AG08396 (cell line): ENCODE measurements at places on chromosomes 5 and 9.
A peak's percentile ranks its signal among the peaks of the same experiment; 100 is the strongest.

DNA sequence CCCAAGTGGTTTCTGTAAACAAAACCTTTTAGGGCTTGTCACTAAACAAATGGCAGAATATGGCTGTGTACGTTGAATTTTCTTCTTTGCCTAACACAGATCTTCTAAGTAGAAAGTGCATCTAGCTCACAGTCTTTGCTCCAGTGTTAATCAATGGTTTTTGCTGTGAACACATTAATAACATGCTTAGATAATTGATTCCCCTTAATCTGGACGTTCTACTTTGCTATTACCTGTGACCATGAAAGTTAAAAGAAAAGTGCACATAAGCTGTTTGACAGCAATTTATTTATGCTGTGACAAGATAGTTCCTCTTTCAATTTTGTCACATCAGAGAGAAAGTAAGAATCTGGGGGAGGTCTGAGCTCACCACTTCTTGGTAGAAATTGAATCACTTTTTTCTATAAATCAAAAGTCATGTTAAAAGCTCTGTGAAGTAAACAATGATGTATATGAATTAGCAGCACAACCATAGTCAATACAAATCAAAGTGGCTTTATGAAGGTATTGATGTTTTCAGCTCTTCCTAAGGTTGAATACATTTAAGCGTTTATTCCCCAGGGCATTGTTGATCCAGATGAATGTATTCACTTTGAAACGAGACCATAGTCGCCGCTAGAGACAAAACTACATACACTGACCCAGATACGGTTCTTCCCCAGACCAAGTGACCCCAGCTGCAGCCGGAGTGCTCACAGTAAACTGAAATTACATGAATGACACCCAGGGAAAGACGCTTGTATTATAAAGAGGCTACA lies 174.6 kb upstream of the ZNF608 start:
- DNase-seq = no peak

GRCh38 chr9:129495620-129496472 lies 125.1 kb downstream of the C9orf50 start:
- peak; percentile 95 for DNase-seq

- DNase-seq = no peak
Measured at GRCh38 chr5:122442938-122443337, 130.9 kb downstream of the SNCAIP start.

DNA sequence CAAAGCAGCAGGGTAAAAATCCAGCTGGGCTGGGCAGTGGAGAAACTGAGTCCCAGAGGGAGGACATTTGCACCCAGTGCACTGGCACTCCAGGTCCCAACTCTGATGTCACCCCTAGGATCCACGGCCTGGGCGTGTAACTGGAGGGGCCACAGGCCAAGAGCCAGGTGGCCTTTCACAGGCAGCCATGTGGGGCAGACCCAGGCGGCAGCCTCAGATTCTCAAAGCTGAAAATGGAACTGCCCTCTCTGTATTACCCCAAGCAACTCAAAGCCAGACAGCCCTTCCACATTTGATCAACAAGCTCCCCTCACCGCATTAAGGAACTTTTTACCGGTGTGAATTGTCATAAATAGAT lies 46.7 kb downstream of the RASGEF1C start:
- DNase-seq = no peak

DNA sequence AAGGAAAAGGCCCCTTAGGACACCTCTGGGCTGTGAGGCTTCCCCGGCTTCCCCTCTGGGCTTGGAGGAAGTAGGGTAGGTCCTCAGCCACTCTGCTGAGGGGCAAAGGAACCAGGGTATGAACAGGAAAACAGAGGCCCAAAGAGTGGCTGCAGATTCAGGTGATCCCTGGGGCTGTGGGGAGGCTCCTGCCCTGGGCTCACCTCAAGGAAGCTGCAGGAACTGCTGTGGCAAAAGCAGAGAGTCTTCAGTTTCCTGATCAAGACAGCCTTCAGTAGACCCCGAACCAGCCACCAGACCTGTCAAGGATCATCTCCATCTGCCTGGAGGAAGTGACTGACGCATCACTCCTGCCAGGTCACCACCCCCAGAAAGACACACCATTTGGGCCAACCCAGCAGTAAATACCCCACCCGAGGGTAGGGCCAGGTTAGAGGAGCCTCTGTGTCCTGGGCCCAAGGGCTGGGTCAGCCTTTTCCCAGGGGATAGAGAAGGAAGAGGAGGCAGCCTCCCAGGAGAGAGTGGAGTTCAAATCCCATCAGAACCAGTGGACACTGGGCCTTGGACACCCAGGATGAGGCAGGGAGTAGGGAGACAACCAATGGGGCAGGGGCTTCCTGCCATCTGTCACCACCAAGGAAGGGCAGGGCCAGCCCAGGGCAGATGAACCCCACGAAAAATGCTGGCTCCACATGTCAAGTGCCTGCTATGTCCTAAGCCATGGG lies 5.8 kb upstream of the ST6GALNAC6 start:
- DNase-seq = no peak

GRCh38 chr5:123710031-123710430 lies 198.1 kb downstream of the CSNK1G3 start:
- no peak for DNase-seq

GRCh38 chr5:81961651-81962440 lies 10.0 kb upstream of the ATG10 start:
- no peak for DNase-seq

DNA sequence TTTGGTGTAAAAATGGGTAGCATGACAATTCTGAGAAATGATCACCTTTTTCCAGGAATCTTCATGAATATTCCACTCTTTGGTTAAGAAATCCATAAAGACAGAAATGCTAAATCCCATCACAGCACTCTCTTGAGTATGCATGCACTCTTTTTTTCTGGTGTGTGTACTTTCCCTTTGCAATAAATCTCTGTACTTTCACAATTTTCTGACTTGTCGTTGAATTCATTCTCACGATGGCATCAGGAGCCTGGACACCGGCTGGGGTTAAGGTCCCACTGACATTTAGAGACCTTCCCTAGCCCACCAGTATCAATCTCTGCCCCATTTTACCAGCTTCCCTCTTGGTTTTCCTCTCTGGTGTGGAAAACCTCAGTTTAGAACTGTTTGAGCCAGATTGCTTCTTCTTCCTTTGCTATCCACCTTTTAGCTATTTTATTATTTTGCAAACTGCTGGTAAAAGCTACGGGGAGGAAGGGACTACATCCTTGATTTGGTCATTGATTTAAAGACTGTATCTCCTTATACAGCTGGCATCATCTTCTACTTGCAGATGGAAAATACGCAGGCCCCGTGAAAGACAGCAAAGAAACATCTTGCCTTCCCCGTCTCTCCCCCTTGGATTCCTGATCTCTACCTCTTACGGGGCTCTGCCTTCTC lies 59.9 kb upstream of the ZFR start:
- DNase-seq = no peak

DNA sequence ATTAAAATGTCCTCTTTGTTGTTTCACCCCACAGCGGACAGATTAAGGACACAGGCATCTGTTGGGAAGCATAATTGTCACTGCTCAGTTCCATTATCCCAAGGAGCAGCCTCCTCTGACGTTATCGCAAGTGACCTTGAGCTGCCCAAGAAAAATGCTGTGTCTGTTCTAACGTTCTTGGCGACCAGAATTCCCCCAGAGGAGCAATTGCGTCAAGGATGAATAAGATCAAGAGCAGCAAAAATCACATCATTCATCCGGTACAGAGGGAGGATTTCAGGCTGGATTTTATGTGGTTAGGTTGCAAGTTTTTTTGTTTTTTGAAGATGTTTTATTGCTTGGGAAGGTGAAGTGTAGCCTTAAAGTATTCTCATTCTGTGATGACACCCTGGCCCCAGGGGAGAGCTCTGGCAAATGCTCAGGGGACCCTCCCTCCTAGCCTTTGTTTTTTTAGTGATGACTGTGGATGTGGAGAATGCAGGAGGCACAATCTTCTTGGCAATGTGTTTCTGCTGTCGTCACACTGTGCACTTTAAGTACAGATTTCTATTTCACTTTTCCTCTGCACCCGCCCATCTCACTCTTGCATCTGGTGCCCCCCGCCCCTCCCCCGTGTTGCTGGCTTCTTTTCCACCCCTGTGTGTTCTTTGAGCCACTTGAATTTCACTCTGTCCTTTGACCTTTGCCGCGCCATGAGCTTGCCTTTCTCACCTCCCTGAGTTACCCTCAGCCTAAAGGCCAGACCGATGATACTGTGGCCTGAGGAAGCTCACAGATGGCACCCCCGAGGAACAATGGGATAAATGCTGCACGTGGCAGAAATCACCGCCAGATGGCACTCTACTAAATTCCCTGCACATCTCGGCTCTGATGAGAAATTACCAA lies 308.5 kb downstream of the RAB3C start:
- peak; percentile 70 for DNase-seq

DNA sequence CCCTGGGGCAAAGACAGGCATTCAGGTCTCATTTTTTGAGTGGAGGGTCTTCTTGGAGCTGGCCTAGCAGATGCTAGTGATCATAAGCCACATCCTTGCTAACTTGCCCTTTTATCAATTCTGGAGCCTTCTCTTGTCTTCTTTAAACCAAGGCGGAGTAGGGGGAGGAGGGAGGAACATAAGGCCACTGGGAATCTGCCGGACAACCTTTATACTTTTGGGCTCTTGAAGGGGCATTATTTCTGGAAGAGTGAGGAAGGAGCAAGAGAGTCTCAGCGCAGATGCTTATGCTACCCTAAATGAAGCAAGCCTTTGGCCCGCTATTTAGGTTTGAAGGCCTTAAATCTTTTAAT lies 2.0 kb downstream of the TMEFF1 start:
- no peak for DNase-seq

DNA sequence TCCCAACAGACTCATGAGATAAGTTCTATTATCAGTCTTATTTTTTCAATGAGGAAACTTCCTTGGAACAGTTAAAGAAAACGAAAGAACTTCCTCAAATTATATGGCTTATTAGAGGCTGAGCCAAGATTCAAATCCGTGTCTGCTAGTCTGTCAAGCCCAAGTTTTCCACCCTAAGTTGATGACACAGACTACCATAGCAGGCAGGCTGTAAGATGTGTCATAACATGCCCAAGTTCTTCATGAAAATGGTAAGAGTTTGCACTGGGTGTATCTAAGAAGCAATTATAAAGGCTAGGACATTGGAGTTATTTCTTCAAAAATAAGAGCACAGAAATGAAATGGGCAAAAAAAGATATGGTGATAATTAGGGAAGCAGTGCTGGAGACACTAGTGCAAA lies 634.5 kb downstream of the BRINP1 start:
- DNase-seq = no peak

DNA sequence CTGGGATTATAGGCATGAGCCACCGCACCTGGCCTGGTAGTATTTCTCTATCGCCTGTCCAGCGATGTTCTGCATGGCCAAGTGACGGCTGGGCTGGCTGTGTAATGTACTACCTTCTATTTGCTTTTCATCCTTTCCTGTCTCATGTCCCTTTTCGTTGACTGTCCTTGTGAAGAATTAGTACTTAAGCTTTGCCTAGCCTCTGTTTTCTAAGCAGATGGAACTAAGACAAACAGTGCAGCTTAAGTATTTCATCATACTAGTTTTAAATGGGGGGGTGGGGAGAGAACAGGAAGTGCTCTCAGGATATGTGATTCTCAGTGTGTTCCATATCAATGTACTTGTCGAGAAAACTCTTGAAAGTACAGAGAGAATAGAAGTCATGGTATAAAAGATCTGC lies 31.7 kb upstream of the CCL21 start:
- DNase-seq = no peak

GRCh38 chr9:93107151-93107824 lies 11.3 kb downstream of the CARD19 start:
- DNase-seq = no peak

DNA sequence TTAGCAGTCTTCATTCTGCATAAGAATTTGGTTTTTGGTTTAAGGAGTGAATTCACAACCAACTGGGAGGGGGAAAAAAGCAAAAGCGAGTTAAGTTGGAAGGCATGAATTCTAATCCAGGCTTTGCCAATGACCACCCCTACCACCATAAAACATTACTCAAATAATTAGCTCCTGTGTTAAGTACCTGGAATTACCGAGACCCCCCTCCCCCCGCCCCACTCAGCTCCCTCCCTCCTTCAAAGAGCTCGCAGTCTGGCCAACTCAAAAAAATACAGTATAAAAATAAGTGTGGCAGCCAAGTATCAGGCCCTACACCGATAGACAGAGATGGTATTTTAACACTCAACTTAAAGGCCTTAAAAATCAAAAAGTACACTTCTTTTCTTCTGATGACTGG lies 492 bp downstream of the ATG12 start:
- no peak for DNase-seq

DNA sequence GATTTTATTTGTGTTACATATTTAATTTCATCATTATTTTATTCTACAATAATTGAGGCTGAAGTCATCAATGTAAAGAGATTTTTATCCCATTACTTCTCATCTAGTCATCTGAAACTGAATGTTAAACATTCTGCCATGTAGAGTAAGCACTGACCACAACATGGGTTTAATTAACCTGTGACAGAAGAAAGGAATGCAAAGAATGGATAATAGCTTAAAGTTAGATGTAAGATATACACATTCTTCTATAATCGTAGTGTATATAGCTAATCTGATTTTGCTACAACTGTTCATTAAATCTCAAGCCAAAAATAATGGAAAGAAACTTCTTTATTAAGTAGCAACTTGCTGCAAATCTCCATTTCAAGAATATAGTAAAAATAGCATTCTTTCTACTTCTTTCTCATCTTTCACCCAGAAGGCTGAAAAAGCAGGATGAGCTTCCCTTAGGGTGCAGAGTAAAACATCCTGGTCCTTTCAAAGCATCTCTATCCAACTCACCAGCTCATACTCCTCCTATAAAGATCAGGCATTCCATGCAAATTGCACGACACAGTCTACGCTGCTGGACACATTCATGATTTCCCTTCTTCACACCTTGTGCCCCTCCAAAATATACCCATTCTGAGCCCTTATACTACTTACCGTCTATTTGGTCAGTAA lies 115.2 kb downstream of the EFNA5 start:
- DNase-seq = no peak

- no peak for DNase-seq
Measured at GRCh38 chr5:167721926-167722440, 569.5 kb upstream of the WWC1 start.

DNA sequence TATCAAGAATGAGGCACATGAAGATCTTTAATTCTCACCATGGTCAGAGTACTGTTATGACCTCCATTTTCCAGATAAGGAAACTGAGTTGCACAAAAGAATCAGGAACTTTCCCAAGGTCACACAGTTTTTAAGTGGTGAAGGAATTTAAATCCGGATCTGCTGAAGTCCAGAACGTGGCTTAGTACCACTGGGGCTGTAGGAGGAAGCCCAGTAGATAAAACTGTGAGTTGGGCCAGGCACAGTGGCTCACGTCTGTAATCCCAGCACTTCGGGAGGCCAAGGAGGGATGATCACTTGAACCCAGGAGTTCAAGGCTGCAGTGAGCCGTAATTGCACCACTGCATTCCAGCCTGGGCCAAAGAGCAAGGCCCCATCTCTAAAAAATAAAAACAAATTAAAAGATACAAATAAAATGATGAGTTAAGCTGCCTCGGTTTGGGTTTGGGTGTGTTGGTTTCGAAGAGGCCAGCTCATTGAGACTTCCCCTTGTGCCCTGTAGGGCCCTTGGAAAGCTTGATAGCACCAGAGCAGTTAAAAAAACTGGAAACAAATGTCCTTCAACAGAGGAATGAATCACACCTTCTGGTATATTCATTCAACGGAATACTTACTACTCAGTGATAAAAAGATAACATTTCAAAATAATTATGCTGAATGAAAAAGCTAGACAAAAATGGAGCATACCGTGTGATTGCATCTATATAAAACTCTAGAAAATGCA lies 20.1 kb downstream of the ATOX1 start:
- DNase-seq = no peak
